ENCODE measurements at places on chromosomes 7 and 10.

DNA sequence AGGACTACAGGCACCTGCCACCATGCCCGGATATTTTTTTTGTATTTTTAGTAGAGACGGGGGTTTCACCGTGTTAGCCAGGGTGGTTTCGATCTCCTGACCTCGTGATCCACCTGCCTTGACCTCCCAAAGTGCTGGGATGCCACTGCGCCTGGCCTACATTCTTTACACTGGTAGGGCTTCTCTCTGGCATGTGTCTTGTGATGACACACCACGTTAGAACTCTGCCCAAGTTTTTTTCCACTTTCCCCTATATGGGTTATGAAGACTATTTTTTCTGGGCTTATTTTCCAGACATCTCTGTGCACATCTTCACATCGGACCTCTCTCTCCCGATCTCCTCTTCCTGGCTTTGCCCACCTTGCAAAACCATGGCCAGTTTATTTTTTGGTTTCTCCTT is 10.7 kb downstream of the FAM200A start:
- no peak for DNase-seq

DNA sequence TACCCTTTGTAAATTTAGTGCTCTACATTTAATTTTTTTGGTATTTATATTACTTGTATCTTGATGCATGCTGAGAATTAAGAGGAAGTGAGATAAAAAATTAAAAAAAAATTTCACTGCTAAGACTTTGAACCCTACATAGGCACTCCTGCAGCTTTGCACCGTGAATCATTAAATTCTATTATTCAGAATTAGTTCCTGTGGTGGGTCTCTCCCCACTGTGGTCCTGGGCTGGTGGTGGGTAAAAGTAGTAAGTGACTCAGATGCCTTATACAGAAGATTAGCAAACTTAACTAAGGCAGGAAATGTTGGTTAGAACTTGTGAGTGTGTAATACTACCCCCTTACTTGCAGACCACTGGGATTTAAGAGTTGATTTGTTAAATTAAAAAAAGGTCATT is 72.6 kb downstream of the AP3M1 start:
- DNase-seq: peak; percentile 89

DNA sequence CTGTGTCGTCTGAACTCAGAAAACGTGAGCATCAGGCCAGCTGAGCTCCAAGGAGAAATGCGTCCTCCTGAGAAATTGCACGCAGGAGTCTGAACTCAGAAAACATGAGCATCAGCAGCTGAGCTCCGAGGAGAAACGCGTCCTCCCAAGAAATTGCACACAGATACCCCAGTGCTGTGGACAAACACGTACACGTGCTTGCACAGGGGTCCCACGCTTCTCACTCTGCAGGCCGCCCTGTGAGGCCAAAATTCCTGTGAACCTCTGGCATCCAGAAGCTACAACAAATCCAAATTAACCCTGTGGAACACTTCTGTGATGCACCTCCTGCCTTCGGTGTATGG is 133.8 kb downstream of the WDR37 start:
- no peak for DNase-seq

GRCh38 chr10:23157239-23157681 is 34.9 kb upstream of the PTF1A start:
- DNase-seq: no peak

All from retinal pigment epithelial cell (primary cell).